ENCODE measurements at places on chromosomes 7 and 10.

DNA sequence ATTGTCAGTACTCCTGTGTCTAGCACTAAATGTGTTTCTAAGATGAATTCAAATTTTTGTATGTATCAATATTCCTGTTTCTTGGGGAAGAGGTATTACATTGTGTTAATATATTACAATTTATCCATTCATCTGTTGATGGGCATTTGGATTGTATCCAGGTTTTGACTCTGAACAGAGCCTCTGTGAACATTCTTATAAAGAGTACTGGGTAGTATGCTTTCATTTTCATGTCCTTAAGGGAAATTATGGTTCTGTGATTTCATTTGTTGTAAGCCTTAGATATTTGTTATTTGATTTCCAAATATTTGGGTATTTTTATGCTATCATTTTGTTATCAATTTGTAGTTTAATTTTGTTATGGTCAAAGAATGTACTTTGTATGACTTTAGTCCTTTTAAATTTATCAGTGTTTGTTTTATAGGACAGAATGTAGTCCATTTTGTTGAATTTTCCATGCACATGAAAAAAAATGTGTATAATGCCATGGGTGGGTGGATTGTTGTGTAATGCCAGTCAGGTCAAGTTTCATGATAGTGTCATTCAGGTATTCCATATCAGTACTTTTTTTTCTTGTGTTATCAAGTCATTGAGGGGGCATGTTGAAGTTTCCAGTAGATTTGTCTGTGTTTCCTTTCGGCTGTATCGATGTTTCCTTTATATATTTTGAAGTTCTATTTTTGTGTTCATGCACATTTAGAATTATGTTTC is 38.4 kb downstream of the STAM start:
- peak; percentile 27 for DNase-seq

- no peak for DNase-seq
Measured at GRCh38 chr7:8566016-8566415, 132.6 kb downstream of the NXPH1 start.

DNA sequence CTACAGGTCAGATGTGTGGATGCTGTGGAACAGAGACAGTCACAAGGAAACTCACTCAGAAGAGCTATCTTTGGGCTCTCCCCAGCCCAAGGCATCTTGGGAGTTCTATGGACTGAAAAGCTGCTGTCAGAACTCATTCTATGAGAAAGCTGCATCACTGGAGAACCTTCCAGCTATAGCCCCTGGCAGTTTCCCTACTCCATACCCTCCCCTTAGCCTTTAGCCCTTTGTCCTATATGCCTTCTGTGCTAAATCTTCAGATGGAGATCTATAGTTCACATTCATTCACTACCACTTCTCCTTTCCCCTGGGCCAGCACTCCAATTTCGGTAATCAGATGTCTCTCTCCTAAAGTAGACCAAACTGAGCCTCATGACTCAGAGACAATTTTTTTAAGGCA is 6.9 kb downstream of the WNT8B start:
- no peak for DNase-seq

DNA sequence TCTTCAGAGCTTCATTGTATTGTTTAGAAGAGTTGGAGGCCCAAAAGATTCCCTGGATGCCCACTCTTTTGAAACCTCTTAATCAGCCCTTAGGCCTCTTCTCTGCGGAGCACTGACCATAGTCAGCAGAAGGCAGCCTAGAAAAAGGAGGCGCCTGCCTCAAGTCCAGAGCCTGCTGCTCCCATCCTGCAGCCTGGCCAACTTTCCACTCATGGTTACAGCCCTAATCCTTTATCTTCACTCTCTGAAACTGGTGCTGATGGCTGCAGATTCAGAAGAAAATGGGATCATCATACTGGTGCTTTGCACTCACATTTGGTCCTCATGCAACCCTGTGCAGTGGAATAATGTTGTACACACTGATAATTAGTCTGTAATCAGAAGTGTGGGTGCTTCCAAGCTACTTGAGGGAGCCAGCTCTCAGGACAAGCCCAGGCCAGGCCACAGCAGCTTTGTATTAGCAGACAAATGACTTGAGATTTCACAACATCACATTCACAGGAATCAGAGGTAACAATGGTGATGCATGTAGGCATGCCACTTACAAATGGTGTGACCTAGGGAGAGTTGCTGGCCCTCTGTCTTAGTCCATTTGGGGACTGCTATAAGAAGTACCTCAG is 272.9 kb downstream of the GALNT17 start:
- no peak for DNase-seq

DNA sequence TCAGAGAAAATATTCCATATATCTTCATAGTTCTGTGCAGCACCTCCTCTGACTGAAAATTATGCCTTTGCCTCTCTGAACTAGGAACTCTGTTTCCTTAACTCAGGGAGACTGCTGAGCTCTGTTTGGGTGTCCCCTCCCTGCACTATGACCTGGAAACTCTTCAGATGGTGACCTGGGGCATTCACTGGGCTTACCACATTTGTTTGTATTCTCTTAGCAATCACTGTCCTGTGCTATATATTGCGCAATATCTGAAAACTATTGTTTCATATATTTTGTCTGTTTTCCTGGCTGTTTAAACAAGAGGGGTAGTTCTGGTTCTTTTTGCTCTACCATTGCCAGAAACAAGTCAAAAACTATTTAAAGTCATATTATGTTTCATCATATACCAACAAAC is 181.8 kb upstream of the KIAA1217 start:
- DNase-seq: peak; percentile 3
